ENCODE measurements at places on chromosomes 13 and 19. TPM values are rescaled to one million over a fixed set of nuclear protein-coding genes. Genes with fewer than 3 reads are reported as not detected.

ONECUT3 gene
- total RNA-seq: 22.1 TPM

GRIN3B gene
- total RNA-seq: 0.69 TPM

CLEC17A gene
- not detected for total RNA-seq

ICAM5 gene
- 53.9 TPM for total RNA-seq

VSTM1 gene
- not detected for total RNA-seq

GRCh38 chr19:35153701-35154524, 622 bp upstream of the FXYD5 start:
- H3K27me3 ChIP-seq: no peaks in the 10 kb centered on the region
- peaks cover 42% of the 10 kb centered on the region for H3K4me1 ChIP-seq
- peak overlapping the region; percentile 87 for H3K27ac ChIP-seq
- peaks cover 6% of the 10 kb centered on the region for H3K36me3 ChIP-seq
- no peak for DNase-seq

GRCh38 chr19:21128901-21129698, 12.7 kb upstream of the ZNF431 start:
- H3K27me3 ChIP-seq: no peaks in the 10 kb centered on the region
- no peaks in the 10 kb centered on the region for H3K4me1 ChIP-seq
- H3K4me3 ChIP-seq: no peak overlapping the region
- H3K36me3 ChIP-seq: no peaks in the 10 kb centered on the region
- H3K27ac ChIP-seq: no peak overlapping the region

DNA sequence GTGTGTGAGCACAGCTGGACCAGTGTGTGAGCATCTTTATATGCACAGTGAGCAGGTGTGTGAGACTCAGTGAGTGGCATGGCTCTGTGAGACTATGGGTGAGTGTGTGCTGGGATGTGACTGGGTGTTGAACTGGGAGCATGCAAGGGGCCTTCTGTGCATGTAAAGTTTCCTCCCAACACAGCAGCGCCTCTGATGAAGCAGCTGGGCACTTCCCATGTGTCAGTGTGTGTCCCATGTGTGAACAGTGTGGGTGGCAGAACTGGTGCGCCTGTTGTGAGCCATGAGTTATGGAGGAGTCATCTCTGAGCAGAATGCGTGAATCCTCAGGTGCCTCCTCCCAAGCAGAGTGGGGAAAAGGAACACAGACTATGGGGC, 24.1 kb downstream of the LGALS16 start:
- no peak for DNase-seq
- no peaks in the 10 kb centered on the region for H3K36me3 ChIP-seq
- no peak overlapping the region for H3K27ac ChIP-seq
- H3K4me3 ChIP-seq: no peak overlapping the region

- DNase-seq: no peak
- H3K36me3 ChIP-seq: no peaks in the 10 kb centered on the region
- peaks cover 6% of the 10 kb centered on the region for H3K4me1 ChIP-seq
- H3K27me3 ChIP-seq: no peaks in the 10 kb centered on the region
Measured at GRCh38 chr13:102793611-102794355, 5.0 kb downstream of the POGLUT2 start.

All from HCT116 (cell line).